Foreskin keratinocyte (primary cell): ENCODE measurements at places on chromosomes 16 and 17. TPM values are rescaled to one million over a fixed set of nuclear protein-coding genes. Genes with fewer than 3 reads are reported as not detected.

- DNase-seq, result no peak
These were observed 4.1 kb upstream of the CLDN9 start for GRCh38 chr16:3008690-3009037.

Gene GJC1
- 31.7 and 32.5 TPM in 2 replicates for total RNA-seq

Gene ADGRG3
- total RNA-seq, result not detected in 2 replicates

GRCh38 chr17:40191237-40192208 lies 14.3 kb downstream of the RAPGEFL1 start:
- no peak for DNase-seq

GRCh38 chr16:17940584-17941364 lies 395.8 kb downstream of the NPIPA8 start:
- DNase-seq, result no peak

DNA sequence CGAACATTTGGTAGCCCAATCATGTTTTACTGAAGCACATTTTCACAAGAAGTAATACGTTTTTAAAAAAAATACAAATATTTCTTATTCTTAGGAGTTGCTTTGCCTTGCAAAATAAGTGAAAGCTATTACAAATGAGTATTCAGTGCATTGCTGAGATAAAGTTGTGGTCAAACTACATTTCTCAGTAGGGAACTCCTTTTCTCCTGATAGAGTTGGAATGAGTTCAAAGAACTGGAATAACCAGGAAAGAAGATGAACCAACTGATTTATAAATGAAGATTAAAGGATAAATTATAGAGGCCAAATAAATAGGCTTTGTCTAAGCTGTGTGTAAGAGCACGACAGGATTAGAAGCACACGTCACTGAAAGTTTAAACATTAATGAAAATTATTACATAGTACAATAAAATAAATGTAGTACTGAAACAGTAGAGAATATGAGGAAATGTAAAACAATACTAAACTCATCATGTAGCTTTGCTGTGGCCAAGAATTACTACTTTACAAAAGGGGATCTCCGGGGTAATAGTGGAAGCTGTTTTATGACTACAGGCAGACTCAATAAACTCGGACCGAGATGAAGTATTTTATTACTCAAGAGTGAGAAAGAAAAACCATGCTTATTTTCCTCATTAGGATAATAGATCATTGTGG lies 73.6 kb downstream of the KCNJ2 start:
- no peak for DNase-seq

DNA sequence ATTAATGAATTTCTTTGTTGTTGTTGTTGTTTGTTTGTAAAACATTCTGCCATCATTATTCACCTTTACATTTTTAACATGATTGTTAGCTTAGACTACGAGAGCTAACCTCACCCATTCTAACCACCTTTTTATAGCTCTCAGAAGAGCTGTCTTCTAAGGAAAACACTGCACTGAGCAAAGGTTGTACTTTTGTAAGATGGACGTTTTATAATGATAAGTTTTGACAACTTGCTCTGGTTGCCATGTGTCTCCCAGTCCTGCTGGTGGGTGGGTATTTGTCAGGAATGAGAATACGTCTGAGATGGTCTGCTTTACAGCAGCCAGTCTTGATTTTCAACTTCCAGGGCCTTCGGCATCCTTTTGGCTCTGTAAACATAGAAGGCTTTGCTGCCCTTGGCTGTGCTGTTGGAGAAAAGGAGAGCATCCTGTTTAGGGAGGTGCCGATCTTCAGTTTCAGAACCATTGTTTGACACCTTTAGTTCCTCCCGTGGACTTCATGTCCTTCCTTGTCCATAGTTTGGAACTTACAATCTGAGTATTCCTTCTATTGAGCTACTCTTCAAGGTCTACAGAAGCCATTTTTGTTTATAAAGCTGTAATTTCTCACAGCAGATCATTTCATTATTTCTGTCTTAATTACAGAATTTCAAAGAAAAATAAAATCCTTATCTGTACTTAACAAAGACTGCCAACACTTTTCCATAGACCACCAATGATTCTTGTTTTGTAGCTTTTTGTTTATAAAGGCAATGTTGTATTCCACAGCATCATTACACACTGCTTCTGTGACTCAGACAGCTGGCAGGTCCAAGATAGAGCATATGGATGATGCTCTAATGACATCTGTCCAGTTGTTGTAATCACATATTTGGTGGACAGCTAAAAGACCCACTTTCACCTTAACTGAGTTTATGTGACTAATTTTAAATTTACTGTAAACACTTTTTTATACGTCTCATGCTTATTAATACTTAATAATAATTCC lies 270.1 kb upstream of the TBX2 start:
- no peak for DNase-seq

Gene PIRT
- total RNA-seq, result not detected in 2 replicates

Gene PRSS22
- total RNA-seq, result 1.3 and 2.1 TPM in 2 replicates

Gene MMP25
- total RNA-seq, result 0.35 and 1.8 TPM in 2 replicates
